CD4-positive, alpha-beta T cell treated with Interleukin-12 subunit alpha and Interleukin-12 subunit beta, for 1 hour (primary cell): ENCODE measurements at places on chromosomes 16 and 17.
A peak's percentile ranks its signal among the peaks of the same experiment; 100 is the strongest.

- DNase-seq: no peak
Observed at GRCh38 chr17:73013816-73014663, 78.4 kb downstream of the SLC39A11 start.

- no peak for DNase-seq
Observed at GRCh38 chr17:35841505-35841904, 27.2 kb downstream of the HEATR9 start.

- DNase-seq: peak; percentile 84
Observed at GRCh38 chr17:77404812-77405581, 264.2 kb downstream of the SEC14L1 start.

GRCh38 chr16:66670691-66671388 lies 25.7 kb downstream of the CMTM4 start:
- no peak for DNase-seq

DNA sequence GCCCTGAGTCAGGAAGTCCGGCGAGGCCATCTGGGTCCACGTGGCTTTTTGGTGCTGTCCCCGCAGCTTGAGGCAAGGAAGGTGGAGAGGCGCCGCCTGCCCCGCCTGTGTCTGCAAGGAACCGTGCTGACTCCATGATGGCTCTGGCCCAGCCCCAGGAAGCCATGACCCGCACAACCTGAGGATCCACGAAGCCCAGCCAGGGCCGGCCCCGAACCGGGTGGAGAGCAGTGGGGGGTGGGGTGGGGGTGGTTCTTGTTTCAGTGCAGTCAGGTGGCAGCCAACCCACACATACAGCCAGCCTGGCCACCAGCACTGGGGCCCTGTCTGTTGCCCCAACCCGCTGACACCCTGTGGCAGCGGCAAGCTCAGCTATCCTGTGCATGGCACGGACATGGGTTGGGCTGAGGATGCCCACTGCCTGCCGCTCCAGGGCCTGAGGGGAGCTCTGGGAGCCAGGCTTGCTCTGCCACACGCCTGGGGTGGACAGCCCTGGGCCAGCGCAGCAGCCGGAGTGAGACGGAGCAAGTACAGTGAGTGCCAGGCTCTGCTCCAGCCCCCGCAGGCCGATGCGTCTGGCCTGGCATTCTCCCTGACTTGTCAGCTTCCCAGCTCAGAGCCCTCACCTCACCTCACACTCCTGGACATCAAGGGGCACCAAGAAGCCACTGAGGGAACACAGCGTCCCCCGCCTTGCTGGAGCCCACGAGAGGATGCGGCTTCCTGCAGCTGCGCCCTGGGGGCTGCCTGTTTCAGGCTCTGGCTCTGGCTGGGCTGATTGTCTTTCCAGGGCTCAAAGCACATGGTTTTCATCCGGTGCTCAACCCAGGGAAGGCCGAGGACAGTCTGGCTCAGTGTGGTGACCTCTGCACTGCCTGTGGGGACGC lies 68.8 kb downstream of the LMF1 start:
- no peak for DNase-seq
